ENCODE measurements at places on chromosomes 4 and X.

GRCh38 chr4:5916229-5916628, 23.3 kb upstream of the CRMP1 start:
- no peak for DNase-seq

DNA sequence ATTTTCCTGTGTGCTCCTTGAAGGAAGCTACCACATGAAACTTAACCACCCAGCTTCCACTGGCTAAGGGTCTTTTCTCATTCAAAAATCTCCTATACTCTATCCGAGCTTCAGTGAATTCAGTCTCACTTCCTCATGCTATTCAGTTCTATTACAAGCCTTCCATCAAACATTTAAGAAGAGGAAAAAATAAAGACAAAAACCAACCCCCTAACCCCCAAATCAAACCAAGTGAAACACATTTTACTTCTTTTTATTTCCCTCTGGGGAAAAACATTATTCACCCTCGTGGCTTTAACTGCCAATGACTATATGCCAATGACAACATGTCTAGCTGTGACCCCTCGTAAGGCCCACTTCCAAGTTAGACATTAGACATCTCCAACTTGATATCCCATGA, 16.2 kb upstream of the WDR19 start:
- DNase-seq: no peak

DNA sequence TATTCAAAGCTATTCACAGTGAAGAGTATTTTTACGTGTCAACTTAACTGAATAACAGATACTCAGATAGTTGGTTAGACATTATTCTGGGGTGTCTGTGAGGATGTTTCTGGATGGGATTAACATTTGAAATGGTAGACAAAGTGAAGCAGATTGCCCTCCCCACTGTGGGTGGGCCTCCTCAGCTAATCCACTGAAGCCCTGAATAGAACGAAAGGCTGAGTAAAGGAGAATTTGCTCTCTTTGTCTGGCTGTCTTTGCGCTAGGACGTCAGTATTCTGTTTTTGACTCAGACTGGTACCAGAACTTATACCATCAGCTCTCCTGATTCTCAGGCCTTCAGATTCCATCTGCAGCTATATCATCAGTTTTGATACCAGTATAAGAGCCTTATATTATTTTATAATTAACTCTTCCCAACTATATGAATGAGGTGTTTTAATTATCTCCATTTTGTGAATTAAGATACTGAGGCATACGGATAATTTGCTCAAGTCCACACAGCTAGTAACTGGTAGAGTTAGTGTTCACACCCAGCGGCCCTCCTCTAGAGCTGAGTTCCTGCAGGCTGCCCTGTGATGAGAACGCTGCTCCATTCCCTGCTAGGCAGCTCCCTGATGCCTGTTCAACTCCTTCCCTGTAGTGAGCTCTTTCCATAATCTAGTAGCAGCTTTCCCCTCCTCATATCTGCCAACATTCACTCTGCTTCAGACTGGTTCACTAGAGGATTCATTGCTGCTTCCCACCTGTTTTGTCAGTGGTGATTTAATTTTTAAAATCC, 87.5 kb downstream of the RBM46 start:
- DNase-seq: no peak

DNA sequence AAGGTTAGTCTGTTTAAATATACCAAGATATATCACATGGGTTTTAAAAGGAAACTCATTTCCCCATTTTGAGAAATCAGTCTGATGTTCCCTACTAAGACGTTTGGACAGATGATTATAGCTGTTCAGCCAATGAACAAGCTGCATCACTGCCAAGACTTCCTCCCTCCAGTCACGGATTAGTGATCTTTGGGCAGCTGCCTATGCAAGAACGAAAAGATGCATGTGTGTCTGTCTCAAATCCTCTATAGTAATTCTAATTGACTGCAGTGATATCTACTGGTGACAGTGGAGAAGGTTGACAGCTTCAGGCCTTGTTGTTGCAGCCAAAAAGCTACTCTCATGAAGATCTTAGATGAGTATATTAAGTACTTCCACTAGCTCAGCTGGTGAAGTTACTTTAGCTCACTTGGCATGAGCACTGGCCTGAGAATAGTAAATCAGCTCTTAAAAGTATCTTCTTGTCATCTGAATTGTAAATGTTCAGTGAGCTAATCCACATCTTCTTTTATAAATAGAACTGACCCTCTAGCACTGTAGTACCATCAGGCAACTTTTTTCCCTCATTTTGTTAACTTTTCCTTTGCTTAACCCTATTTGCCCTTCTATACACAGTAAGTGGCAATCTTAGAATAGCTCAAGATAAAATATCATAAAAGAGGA, 134.5 kb upstream of the PCDH10 start:
- no peak for DNase-seq

- no peak for DNase-seq
Observed at GRCh38 chr4:8702020-8702495, 109.5 kb downstream of the CPZ start.

DNA sequence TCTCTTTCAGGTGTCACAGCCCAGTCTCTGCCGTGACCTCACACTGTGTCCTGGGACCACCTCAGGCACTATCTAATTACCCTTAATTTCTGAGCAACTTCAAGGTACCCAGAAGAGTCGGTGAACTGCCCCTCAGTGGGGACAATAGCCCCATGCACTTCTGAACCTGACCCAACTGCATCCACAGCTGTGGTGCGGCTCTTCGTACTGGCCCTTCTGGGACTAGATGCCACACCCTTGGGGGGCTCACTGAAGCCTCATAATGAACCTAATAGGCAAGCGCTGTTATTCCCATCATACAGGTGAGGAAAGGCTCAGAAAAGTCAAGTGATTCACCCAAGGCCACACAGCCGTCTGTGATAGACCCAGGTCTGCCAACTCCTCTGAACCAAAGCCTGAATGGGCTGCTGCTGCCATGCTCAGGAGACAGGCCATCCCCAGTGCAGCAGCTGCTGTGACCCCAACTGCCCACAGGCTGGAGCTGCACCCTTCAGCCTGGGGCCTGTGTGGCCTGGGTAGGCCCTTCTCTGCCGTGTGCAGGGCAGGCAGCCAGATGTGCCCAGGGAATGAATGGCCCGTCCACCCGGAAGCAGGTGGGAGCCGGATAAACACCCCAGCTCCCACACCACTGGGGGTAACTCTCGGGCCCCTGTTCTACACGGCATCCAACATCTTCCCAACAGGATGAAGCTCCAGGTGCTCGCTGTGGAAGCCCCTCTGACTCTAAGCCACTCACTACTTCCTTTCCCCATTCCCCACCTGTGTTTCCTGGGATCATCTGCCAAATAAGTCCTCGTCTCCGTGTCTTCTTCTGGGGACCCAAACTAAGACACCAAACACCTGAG, 35.9 kb downstream of the HMX1 start:
- no peak for DNase-seq

- DNase-seq: no peak
Observed at GRCh38 chr4:66829310-66829709, 716.0 kb downstream of the CENPC start.

DNA sequence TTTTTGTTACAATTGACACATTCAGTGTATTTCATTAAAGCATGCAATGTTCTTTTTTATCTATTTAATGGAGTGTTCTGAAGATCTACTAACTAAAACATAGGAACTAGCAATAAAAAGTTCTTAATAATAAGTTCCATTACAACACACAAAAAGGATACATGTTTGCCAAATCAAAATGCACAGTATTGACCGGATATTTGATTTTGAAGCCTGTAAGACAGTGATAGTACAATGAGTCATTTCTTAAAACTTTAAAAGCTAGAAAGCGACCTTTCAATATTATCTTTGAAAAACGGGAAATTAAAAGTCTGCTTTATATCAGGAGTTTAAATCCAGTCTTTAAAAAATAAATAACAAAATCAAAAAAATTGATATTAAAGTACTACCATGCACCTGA, 2.4 kb upstream of the PRDM5 start:
- DNase-seq: no peak

DNA sequence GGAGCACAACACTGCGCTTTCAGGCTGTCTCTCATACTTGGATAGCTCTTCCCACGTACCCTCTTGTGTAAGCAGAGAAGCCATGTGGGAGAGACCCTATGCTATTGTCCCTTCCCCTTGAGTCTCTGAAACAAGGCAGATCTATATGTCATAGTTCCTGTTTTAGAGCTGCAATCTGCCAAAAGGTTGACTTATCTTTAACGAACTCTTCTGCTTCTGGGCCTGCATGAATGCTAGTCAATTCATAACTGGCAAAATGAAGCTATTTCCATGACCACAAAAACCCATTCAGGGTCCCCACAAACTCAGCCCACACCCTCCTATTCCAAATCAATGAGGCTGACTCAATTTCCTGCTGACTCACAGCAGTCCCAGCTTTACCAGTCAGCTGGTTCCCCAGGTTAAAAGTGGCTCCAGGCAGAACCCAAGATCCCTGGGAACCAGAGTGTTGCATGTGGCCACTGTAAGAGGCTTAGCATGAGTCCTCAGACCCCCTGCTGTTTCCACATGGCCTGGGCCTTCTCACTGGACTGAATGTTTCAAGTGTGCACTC, 25.3 kb upstream of the SOD3 start:
- DNase-seq: no peak

DNA sequence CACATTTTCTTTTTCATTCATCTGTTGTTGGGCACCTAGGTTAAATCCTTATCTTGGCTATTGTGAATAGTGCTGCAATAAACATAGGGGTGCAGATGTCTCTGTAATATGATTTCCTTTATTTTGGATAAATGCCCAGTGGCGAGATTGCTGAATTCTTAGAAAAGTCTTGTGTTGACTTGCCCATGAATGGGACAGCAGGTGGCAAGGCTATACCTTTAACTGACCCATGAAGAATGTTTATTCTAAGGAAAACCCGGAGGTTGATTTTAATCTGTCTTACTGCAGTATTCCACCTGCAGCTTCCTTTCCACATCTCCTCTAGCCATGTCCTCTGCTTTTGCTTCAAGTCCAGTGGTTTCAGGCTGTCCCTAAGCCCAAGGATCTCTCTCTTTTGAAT, 220.6 kb downstream of the SNCA start:
- no peak for DNase-seq

- DNase-seq: no peak
Observed at GRCh38 chr4:40559585-40560465, 69.8 kb downstream of the RBM47 start.

DNA sequence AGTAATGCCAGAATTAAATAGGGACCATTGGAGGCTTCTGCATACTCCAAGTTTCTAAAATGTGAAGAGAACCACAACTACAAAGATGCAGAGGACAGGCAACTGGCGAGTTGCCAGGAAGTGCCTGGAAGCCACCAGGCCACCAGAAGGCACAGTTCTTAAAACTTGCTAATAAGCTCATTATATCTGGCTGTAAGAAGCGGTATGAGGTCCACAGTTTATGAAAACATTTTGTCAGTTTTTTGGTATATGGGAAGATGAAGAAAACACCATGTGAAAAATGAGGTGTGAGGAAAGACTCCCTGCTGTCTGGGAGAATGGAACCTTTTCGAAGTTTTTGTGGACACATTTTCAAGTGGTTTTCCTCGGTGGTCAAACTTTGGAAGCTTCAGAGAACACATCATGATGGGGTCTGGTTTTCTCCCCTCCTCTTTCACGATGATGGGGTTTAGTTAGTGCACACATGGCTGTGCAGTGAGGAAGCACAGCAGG, 202.7 kb downstream of the NR3C2 start:
- no peak for DNase-seq

DNA sequence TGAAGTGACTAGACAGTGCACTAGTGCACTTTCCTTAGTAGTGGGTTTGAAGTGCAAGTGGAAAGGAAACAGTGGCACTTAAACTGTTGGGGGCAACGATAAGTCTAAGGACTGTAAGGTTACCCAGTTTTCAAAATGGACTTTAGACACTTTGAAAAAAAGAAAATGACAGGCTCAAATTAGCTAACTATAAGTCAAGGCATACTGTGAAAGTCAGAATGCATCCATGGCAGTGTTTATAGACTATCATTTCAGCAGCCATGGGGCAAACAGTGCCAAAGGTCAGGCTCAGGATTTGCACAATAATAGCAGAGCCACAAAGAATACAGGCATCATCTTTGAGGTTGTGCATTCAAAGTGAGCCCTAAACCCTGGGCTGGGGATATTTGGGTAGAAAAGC, 104.4 kb downstream of the CXCL13 start:
- no peak for DNase-seq

DNA sequence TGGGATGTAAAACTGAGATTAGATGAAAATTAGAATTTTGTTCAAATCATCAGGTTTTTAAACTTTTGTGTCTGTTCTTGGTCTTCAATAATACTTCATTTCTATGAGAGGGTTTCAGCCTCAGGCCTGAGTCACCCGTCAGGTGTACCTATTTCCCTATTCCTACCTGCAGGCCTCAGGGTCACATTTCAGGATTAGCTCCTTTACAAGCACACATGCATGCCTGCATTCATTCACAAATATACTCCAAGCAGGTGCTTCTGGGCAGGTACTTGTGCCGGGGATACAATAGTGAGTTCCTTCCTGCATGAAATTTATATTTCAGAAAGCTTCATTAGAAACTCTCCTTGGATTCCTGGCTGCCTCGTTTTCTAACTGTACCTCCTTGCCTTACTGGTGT, 114.9 kb downstream of the SHISA3 start:
- no peak for DNase-seq

DNA sequence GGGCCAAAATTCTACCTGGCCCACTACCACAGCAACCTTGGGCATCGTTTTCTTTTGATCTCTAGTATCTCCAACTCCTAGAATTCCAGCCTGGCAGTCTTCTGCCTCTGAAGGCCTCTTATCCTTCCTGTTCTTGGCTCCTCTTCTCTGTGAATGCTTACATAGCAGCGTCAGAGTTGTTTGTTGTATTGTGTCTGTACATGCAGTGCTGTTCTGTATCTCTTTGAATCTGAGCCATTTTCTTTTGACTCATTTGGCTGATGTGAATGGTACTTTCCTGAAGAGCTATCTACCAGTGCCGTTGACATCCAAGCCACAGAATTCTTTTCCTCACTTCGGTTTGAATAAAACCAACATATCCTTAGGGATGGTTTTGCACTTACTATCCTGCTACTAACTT, 79.2 kb downstream of the TMEM164 start:
- peak; percentile 45 for DNase-seq

DNA sequence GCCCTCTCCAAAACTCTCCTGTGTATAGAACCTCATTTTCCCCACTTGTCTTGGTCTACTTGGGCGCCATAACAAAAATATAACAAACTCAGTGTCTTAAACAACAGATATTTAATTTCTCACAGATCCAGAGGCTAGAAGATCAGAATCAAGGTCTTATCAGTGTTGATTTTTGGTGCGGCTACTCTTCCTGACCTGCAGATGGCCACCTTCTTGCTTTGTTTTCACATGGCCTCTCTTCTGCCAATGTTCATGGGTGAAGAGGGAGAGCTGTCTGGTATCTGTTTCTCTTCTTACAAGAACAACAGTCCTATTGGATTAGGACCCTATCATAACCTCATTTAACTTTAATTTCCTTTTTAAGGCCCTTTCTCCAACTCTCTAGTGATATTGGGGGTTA, 177.3 kb downstream of the PABPC4L start:
- DNase-seq: no peak

GRCh38 chr4:7904952-7905915, 34.4 kb downstream of the AFAP1 start:
- no peak for DNase-seq

GRCh38 chr4:127214931-127215330, 417.8 kb upstream of the INTU start:
- DNase-seq: no peak

- DNase-seq: no peak
Observed at GRCh38 chr4:127103681-127104115, 529.1 kb upstream of the INTU start.

Data from NCI-H2029 (cell line).